ENCODE measurements at places on chromosomes 1 and 21.

DNA sequence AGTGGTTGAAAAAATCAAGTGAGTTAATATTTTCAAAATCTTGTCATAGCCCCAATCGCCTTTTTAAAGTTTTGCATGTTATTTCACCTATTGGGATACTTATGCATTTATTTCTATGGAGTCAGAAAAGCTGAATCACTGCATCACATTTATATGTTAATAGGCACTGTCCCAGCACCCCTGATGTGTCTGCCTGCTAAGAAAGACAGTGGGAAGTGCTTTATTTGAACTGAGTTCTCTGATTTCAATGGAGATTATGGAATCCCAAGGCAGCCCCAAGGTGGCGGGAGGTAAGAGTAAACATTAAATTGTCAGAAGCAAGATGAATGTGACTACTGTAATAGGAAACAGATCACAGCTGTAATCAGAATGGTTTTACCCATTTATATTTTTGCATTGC lies 2225.7 kb downstream of the NCAM2 start:
- no peak for ATAC-seq

- no peak for ATAC-seq
These were observed 110.8 kb upstream of the RUNX1 start for GRCh38 chr21:35159881-35160280.

DNA sequence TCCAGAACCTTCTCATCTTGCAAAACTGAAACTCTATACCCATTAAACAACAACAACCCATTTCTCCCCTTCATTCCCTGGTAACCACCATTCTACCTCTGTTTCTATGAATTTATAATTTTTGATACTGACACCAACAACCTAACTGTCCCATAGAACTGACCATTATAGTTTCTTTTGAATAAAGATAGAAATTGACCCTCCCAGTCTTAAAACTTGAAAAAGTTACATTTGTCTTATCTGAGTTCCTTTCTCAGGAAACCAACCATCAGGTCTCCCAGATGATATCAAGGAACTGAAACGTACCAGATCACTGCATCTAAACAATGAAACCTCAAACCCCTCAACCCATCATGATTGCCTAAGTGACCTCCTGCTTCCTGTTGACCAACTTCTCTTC lies 27.1 kb downstream of the RNF115 start:
- ATAC-seq: no peak

GRCh38 chr21:37496972-37497371 lies 130.4 kb downstream of the DYRK1A start:
- no peak for ATAC-seq

GRCh38 chr21:28614791-28615190 lies 377.9 kb downstream of the LTN1 start:
- ATAC-seq: no peak

- no peak for ATAC-seq
These were observed 10.6 kb upstream of the LINGO4 start for GRCh38 chr1:151815716-151816327.

DNA sequence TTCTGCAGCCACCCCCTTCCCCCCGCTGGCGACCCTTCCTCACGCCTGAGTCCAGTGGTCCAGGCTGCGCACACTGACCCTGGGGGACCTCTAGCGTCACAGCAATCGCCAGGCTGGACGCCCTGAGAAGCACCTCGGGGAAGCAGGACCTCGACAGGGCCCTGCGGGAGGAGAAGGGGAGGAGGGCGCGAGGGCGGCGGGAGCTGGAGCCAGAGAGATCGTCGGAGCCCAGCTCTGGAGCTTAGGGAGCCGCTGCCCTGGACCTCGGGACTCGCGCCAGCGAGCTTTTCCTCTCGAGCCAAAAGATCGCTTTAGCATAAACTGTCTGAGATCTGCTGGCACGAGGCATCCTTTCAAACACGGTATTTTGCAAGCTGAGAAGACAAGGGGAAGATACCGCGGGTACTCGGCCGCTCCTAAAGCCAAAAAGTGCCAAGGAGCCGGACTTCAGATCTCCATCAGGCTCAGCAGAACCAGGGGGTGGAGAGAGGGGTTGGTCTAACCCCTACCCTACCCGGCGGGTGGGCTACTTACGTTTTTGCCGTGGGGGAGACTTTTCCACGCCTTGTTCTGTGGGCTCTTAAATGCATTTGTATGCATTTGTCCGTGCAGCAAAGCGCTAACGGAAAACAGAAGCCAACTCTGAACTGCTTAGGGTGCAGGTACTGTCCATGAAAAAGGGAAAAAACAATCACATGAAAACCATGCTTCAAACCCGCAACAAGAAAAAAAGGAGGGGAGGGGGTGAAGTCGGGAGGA lies 586 bp downstream of the COL24A1 start:
- ATAC-seq: no peak

- ATAC-seq: no peak
These were observed 54.4 kb downstream of the ARHGEF16 start for GRCh38 chr1:3508757-3509415.

DNA sequence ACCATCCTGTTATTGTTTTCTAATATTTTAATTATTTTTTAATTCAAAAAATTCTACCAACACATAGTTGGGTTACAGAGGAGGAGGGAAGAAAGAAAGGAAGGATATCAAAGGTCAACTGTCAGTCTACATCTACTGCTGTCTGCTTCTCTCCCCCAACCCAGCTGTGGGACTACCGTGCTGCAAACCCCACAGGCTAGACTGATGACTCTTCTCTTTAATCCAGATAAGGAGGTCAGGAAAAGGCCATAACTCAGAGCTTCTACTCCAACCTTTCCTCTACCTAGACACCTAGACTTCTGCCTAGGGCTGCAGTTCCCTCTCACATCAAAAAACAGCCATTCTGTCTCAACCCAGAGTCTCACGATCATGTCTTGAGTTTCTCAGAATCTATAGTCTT lies 124.2 kb upstream of the ETV3 start:
- ATAC-seq: no peak

DNA sequence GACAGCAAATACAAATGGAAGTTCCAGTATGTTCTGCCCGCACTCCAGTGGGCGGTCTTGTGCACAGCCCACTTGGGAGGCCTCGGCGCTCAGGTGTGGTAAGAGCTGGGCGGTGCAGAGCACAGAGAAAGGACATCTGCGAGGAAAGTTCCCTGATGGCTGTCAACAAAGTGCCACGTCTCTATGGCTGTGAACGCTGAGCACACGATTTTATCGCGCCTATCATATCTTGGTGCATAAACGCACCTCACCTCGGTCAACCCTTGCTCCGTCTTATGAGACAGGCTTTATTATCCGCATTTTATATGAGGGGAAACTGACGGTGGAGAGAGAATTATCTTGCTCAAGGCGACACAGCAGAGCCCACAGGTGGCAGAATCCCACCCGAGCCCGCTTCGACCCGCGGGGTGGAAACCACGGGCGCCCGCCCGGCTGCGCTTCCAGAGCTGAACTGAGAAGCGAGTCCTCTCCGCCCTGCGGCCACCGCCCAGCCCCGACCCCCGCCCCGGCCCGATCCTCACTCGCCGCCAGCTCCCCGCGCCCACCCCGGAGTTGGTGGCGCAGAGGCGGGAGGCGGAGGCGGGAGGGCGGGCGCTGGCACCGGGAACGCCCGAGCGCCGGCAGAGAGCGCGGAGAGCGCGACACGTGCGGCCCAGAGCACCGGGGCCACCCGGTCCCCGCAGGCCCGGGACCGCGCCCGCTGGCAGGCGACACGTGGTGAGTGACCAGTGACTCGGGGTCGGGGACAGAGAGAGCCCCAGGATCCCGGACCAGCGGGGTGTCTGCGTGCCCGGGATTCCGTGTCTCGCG lies at the start of gene IL12RB2:
TSS of gene IL12RB2 (plus strand) at position 623 of the 810 bp plus-strand sequence. CDS start 12,496 bp downstream, outside the sequence.
- peak; percentile 65 for ATAC-seq

DNA sequence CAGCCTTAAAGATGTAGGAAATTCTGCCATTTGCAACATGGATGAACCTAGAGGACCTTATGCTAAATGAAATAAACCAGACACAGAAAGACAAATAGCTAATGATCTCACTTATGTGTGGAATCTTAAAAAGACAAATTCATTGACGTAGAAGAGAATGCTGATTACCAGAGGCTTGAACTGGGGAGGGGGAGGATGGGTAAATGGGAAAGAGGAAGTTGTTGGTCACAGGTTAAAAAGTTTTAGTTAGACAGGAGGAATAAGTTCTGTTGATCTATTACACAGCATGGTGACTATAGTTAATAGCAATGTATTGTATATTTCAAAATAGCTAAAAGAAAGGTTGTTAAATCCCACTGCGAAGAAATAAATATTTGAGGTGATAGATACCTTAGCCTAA lies 62.8 kb downstream of the PKN2 start:
- ATAC-seq: no peak

GRCh38 chr1:168104535-168104934 lies 32.2 kb downstream of the GPR161 start:
- ATAC-seq: no peak

DNA sequence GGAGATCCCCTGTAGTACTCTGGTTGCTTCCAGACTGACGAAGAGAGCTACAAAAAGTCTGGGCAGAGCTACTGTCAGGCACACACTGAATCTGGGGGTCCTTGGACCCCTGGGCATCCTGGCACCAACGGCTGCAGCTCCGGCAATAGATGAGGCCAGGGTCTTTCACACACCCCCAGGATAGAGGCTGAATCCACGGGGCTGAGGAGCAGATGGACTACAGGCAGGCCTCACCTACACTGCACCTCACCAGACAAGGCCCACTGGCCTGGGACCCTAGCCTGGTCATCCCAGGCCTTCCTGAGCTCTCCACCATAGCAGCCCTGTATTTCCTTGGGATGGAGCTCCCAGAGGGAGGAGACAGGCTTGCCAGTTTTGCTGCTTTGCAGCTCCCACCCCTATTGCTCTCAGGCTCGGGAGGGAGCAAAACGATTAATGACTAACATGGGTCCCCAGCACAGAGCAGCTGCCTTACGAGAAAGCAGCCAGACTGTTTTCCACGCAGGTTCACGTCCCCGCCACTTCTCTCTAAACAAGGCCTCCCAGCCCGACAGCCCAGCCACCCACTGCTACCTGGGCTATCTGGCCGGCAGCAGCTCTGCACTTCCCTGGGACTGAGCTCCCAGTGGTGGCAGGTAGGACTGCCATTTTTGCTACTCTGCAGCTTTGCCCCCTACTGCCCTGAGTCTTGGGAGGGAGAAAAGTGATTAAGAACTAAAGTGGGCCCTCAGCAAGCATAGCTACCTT lies 1022.5 kb upstream of the ADGRL2 start:
- no peak for ATAC-seq

All from activated T-helper 17 cell treated with anti-CD3 and anti-CD28 coated beads, Interleukin-2, amount 50 U/mL, for 72 hours (primary cell).